H54 (cell line): ENCODE measurements at places on chromosomes 7 and 10.

- DNase-seq: no peak
Measured at GRCh38 chr10:71578069-71578468, 141.5 kb downstream of the C10orf105 start.

- DNase-seq: no peak
Measured at GRCh38 chr10:126433351-126433750, 45.1 kb upstream of the ADAM12 start.

- DNase-seq: no peak
Measured at GRCh38 chr7:46490406-46490805, 569.3 kb upstream of the IGFBP3 start.

DNA sequence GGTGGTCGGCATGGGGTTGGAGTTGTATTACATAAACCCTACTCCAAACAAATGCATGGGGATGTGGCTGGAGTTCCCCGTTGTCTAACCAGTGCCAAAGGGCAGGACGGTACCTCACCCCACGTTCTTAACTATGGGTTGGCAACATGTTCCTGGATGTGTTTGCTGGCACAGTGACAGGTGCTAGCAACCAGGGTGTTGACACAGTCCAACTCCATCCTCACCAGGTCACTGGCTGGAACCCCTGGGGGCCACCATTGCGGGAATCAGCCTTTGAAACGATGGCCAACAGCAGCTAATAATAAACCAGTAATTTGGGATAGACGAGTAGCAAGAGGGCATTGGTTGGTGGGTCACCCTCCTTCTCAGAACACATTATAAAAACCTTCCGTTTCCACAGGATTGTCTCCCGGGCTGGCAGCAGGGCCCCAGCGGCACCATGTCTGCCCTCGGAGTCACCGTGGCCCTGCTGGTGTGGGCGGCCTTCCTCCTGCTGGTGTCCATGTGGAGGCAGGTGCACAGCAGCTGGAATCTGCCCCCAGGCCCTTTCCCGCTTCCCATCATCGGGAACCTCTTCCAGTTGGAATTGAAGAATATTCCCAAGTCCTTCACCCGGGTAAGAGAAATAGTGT lies at the start of gene CYP2E1:
Gene CYP2E1, plus strand, starts transcription at position 407 of the 632 bp plus-strand sequence. Its CDS starts 33 bp downstream, at position 440.
- DNase-seq: no peak

GRCh38 chr7:2508327-2509215 lies 11.0 kb upstream of the LFNG start:
- no peak for DNase-seq

- DNase-seq: no peak
Measured at GRCh38 chr10:129586898-129587443, 119.9 kb downstream of the MGMT start.

GRCh38 chr10:62402508-62402907 lies 28.3 kb downstream of the ZNF365 start:
- no peak for DNase-seq

GRCh38 chr7:25118048-25118753 lies 6.9 kb downstream of the CYCS start:
- DNase-seq: no peak

DNA sequence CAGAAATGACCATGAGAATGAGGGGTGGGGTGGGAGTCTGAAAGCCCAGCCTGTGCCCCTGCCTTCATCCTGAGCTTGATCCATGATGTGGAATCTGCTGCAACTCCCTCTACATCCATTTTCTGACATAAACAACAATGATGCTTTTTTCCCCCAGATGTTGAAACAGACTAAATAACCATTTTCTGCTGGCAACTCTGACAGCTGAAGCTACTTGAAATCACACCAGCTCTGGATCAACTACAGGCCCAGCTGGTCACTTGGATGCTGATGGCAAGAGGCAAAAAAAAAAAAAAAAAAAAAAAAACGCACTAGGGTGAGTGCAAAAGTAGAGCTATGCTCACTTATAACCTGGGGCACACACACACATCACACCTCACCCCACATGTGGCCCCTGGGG lies 74.2 kb downstream of the FAM107B start:
- no peak for DNase-seq

DNA sequence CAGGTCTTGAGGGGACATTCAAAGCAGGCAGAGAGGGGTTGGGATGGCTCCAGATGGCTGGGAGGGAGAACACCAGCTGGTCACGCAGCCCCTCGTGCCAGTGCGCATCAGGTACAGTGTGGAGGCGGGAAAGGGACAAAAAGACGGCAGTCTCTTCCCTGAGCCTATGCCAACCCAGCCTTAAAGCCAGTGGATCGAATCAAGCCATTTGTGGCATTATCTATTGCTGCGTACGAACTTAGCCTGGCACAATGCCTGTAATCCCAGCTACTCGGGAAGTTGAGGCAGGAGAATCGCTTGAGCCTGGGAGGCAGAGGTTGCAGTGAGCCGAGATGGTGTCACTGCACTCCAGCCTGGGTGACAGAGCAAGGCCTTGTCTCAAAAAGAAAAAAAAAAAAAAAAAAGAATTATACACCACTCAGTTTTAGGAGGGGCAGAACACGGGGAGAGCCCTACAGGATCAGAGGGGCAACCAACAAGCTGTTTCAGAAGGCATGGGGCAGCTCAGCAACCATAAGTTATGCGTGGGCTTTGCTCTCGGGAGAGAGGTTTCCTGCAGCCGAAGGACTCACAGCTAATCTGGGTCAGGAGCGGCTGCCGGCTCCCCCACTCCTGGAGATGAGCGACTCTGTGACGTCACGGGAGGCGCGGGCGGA lies 356 bp upstream of the NDUFB2 start:
- DNase-seq: peak; percentile 97

- no peak for DNase-seq
Measured at GRCh38 chr7:76133839-76134238, 67.9 kb upstream of the SRRM3 start.

- DNase-seq: peak; percentile 54
Measured at GRCh38 chr7:152859781-152860191, 100.2 kb downstream of the ACTR3B start.

GRCh38 chr7:158050441-158050977 lies 537.1 kb downstream of the PTPRN2 start:
- DNase-seq: no peak

GRCh38 chr10:50541921-50542320 lies 81.8 kb downstream of the SGMS1 start:
- no peak for DNase-seq

GRCh38 chr10:129005804-129006203 lies 461.2 kb upstream of the MGMT start:
- no peak for DNase-seq

GRCh38 chr7:36775061-36775620 lies 50.8 kb upstream of the AOAH start:
- no peak for DNase-seq

DNA sequence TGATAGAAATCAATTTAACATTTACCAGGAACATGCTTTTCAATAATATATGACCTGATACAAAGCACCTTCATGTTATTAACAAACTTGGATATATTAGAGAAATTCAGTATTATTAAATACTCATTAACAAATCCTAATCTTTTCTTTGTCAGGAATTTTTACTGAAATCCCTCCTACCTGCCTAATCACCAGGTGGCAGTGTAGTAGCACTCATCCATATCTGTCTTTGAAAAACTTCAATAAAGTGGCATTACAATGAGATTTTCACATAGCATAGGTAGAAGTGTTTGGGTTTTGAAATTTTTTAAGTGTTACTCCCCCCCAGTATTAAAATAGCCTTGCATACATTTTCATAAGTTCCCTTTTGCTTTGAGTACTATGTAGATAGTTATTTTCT lies 1246.6 kb upstream of the LRRN3 start:
- DNase-seq: no peak

- DNase-seq: no peak
Measured at GRCh38 chr10:96225119-96225518, 46.2 kb downstream of the BLNK start.

GRCh38 chr7:47149208-47149839 lies 432.6 kb downstream of the TNS3 start:
- no peak for DNase-seq

DNA sequence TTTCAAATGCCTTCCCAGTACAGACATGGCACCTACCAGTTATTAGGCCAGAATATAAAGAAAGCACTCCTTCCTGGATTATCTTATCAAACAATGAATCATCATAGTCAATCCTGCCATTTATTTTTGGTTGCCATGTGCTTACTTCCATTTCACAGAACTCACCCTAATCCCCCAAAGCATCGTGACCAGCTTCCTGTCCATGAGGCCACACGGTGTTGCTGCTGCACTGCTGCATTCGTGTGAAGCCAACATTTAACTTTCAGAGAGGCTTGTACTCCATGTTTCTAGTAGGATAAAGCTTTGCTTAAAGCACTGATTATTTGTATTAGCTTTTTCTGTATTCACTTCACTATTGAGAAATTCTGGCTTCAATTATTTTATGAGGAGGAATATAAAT lies 14.4 kb downstream of the COL28A1 start:
- DNase-seq: no peak

DNA sequence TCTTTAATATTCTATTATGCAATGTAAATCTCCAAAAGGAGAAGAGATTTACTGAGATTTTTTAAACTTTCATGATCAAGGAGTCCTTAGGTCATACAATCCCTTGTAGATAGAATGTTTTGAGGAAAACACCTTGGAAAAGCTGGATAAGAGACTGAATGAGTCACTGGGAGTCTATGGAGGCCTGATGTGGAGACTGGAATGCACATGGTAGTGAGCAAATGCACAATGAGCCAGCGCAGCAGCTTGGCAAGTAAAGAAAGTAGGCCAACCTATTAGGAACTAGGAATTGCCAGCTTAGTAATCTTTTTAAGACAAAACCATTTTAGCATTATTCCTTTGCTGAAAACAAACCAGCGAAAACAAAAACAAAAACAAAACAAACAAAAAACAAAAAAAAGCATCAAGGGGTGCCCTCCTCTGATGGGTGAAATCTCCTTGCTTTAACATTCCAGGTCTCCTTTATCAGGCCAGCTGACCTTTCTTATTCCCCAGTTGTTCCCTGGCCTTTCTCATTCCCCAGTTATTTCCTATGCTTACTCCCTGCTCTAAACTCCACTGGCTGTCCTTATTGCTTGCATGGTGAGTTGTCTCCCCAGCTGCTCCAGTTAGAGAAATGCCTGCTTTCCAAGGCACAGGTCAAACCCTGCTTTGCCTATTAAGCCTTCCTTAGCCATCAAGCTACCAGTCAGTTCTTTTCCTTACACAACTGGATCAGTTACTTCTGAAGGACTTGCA lies 135.8 kb downstream of the PLCE1 start:
- peak; percentile 71 for DNase-seq

DNA sequence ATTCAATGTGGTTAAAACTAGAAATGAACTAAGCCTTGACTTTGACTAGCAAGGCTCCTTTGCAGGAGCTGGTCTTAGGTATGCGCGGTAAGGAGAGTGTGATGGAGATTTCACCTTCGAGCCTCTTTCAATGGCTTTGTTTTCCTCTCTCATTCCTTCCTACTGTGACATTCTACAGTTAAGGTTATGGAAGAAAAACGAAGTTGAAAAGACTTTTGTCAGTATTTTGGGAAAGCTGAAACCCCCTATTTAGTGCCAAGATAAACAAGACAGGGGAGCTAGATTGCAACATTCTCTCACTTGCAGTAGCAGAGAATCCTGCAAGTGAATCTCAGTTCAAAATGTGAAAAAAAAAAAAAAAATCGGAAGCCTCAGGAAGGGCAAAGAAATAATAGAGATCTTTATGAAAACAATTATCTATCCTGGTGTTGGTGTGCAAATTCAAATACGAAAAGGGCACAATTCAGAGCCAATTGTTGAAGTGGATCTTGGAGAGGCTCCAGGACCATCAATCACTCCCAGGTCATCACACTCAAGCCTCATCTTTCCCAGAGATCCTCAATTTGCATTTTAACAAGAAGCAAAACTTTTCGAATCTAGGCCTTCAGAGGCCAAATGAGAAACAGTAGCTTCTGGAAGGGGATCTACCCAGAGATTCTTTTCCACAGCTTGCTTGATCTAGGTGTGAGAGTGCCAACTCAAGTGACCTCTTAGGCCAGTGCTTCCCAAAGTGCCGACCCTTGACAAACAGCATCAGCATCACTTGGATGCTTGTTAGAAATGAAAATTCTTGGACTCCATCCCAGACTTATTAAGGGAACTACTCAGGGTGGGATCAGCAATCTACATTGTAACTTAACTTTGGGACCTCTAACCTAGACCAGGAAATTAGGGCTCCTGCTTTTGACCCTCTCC lies 163.8 kb downstream of the INHBA start:
- DNase-seq: no peak

DNA sequence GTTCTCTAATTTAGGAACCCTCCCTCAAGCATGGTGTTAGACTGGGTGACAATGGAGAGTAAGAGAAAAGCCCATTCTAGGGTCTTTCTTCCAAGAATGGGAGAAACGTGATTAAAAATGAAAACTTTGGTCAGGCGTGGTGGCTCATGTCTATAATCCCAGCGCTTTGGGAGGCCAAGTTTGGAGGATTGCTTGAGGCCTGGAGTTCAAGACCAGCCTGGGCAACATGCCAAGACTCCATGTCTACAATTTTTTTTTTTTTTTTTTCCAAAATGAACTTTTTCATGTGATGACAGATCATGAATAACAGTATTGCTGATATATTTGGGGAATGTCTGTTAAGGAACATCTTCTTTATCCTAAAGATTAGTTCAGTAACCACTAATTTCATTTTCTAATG lies 194.6 kb downstream of the MLLT10 start:
- no peak for DNase-seq

DNA sequence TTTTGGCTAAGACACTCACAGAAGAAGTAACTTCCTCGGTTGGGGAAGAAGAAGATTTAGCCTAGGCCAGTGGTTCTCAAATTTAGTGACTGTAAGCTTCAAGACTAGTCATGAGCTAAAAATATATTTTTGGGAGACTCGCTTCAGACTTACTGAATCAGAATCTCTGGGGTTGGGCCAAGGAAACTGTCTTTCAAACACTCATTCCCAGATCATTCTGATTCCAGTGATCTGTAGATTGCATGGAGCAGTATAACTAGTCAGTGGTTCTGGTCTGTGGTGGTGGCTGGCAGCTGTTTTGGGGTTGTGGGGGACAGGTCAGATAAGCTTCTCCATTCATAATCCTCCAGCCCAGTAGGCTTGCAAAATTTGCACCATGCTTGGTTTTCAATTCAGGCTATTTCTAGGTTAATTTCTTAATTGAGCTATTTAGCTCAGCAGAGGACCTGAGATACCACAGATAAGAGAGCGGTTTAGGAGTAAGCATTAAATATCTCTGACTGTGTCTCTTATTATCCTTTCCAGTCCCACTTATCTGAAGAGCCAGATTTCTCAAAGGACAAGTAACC lies 3.8 kb upstream of the KAT6B start:
- DNase-seq: no peak

GRCh38 chr10:89615112-89615511 lies 29.9 kb downstream of the PANK1 start:
- no peak for DNase-seq
